ENCODE measurements at places on chromosomes 2 and 18.
A peak's percentile ranks its signal among the peaks of the same experiment; 100 is the strongest.

DNA sequence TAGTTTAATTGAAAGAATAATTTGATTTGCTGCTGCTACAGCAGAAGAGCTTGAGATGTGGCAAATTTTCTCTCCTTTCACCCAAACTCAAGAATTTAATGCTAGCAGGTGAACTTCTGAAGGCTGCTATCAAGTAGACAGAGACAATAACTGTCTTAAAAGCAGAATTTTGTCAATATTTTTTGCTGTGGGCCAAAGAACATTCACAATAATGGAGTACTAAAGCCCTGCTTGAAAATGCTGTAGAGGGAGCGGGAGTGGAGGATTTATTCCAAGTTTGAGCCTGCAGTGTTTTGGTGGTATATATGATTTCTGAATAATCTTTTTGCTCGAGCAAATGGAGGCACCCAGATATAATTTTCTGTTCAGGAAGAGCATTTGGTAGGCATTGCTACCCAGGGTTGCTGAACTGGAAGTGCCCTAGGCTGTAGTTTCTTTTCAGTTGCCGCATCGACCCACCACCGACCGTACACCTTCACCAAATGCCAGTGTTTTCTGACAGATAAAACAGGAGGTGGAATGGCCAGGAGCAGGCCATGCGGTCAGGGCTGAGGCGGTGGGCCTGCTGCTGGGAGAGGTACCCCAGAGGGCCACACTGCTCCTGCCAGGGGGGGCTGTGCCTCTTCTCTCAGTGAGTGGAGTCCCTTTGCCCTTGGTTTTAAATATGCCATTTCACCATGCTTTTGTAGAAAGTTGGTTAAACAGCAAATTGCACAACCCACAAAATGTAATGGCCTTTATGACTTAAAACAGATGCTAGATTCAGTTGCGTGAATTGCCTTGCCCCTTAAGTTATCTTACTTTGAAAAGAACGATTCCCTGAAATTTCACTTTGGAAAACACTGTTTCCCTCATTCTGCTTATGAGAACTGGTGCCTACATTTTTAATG, 36.4 kb downstream of the TSHZ1 start:
- no peak for DNase-seq

GRCh38 chr2:218812096-218812815, 19.3 kb downstream of the PRKAG3 start:
- no peak for DNase-seq

DNA sequence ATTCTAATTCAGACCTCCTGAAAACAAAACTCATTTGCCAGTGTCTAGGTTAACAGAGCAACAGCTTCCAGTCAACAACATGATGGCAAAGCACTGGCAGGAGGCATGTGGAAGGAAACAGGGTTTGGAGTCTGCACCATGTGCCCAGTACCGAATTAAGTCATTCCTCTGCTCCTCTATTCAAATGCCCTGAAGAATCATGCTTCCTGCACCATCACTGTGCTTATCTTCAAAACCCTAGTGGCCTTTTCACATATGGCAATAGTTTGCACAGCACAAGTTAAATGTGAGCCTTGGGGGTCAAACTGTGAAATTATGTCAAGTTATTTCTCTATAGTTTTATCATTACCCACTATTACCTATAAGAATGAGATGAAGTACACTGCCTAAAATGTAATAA, 75.4 kb upstream of the GRB14 start:
- DNase-seq, result no peak

- no peak for DNase-seq
Measured at GRCh38 chr2:159960414-159960813, 102.0 kb downstream of the PLA2R1 start.

- DNase-seq, result no peak
Measured at GRCh38 chr18:64994370-64994769, 756.4 kb upstream of the CDH7 start.

DNA sequence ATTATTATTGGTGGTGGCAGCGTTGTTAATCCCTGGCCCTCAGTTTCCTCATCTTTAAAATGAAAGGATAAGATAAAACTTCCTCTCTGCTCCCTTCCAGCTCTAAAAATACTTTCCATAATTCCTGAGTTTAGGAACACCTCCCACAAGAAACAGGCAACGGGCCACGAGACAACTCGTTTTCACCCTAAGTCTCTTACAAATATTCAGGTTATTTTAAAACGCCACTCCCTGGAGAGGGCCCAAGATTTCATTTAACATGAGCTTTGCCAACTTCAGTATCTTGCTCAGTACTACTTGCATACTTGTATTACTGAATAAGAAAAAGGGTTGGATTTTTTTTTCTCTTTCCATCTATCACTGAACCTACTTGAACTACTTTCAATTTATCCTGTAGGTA, 611.1 kb upstream of the FANCL start:
- DNase-seq, result no peak

- no peak for DNase-seq
Measured at GRCh38 chr2:221997100-221997499, 301.7 kb downstream of the PAX3 start.

- no peak for DNase-seq
Measured at GRCh38 chr2:207133820-207134519, 31.8 kb downstream of the KLF7 start.

DNA sequence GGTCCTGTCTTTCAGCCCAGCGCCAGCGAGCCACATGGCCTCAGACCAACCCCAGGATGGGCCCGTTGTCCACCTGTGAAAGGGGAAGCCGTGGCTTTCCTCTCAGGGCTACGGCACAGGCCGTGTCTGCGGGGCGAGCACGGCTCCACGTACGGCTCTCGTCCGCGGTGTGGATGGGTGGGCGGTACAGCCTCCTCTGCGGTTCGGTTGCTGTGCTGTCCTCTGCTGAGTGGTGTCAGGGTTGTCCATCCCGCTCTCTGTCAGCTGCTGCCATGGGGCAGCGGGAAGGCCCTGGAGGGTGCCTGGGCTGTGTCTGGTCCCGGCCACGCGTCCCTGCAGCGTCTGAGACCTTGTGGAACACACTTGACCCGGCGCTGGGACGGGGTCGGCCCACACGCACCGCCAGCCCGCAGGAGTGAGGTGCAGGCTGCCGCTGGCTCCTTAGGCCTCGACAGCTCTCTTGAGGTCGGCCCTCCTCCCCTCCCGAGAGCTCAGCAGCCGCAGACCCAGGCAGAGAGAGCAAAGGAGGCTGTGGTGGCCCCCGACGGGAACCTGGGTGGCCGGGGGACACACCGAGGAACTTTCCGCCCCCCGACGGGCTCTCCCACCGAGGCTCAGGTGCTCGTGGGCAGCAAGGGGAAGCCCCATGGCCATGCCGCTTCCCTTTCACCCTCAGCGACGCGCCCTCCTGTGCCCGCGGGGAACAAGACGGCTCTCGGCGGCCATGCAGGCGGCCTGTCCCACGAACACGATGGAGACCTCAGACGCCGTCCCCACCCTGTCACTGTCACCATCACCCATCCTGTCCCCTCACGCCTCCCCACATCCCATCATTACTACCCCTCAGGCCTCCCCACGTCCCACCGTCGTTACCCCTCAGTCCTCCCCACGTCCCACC, 128.7 kb downstream of the NFATC1 start:
- DNase-seq, result peak; percentile 38

DNA sequence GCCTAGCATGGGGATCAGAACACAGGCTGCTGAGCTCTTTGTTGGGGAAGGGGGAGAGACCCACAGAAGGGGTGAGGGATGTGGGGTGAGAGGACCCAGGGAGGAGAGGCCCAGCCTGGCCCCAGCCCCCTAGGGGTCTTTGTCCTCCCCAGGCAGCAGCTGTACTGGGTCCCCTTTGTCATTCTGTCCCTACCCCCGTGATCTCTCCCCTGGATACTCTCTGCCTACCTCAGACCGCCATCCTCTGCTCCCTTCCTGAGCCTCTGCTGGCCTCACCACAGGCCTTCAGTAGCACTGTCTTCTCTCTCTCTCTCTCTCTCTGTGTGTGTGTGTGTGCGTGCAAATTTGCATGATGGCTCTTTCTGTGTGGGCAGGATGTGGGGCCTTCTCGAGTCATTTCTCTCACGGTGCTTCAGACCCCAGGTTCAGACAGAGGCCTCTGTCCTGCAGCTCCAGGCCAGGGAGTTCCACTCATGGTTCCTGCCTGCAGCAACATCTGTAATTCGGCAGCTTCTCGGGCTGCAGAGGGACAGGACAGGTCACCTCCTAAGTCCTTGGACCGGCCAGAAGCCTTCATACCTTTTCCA, 1.4 kb downstream of the PSD4 start:
- DNase-seq, result peak; percentile 70

GRCh38 chr18:50472941-50473340, 86.9 kb upstream of the MAPK4 start:
- DNase-seq, result no peak

GRCh38 chr2:233795735-233796171, 17.6 kb downstream of the MROH2A start:
- no peak for DNase-seq

- DNase-seq, result no peak
Measured at GRCh38 chr2:190514676-190515075, 19.8 kb downstream of the NEMP2 start.

DNA sequence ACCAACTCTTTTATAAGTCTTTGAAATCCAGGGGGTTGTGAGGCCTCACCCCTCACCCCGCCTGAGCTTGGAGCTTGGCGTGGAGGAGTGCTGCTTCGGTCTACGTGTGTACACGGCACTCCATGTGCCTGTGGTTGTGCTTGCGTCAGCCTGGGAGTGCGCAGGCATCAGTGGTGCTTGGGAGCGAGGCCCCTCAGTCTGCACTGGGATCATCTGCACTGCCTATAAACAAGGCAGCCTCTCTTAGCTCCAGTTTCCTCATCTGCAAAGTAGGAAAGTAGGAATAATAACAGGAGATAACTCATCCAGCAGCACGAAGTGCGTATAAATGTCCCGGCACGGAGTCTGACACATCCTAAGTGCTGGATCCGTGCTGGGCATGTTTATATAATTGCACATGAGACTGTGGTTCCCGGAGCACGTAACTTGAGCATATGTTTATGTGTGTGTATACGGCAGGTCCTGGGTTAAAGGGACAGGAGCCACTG, 1.2 kb downstream of the GYPC start:
- peak; percentile 78 for DNase-seq

- no peak for DNase-seq
Measured at GRCh38 chr2:144369416-144369815, 150.5 kb downstream of the ZEB2 start.

- DNase-seq, result no peak
Measured at GRCh38 chr2:120345608-120346007, 328 bp upstream of the INHBB start.

- no peak for DNase-seq
Measured at GRCh38 chr18:43952398-43952797, 675.1 kb upstream of the SYT4 start.

DNA sequence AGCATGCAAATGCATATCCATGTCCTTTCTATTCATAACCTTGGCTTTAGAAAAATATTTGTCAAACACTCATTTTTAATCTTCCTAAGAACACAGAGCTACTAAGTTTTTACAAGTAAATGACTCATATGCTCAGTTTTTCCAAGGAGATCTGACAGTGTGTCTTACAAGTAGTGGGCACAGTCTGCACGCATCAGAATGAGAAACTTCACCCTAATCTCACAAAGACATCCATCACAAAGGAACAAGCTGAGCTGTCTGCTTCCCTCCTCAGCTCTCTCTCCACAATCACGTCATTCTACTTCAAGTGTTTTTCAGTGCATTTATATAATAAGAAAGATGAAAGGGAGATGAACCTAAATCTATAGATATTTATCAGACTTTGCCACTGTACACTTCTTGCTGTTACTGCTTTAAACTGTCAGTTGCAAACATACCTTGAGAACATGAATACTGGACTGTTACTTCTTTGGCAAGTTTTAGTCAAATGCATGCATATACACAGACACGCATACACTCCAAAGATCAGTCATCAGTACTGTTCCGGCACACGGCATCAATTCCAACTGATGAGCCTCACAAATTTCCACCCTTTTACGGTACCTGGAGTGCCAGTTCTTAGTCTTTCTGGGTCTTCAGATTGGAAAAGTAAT, 75.7 kb downstream of the RBMS1 start:
- peak; percentile 16 for DNase-seq
